ENCODE measurements at places on chromosomes 6 and 20.

DNA sequence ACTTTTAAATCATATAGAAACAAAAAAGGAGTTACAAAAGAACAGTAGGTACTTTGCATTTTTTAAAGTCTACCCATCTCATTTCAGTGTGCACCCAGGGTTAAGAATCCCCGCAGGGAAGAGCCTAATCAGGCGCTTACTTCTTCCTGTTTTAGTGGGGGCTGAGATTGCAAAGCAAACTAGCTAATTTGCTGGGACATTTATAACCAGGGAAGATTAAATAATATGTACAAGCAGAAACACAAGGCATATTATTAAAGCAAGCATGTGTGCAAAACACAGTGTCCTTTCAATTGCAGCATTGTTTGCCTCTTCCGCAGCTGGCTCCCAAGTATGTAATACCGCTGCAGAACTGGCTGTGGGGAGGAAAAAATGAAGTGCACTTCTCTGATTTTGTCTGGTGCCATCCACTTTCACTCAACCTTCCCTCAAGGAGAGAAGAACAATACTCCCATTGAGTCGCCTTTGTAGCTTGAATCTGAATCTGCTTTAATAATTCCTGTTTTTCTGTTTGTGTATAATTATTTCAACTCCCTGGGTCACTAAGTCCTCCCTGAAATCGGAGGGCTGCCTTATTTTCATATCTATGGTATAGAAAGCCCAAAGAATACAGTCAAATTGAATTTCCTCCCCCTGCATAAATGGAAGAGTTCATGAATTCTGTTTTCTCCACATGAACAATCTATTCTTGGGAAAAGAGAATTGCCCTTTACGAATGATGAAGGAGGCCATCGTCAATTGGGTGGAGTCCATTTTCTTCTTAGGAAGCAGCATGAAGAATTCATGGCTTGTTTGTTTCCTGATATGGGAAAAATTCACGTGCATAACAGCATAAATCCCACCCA is 23.3 kb upstream of the BCAS1 start:
- DNase-seq = no peak

GRCh38 chr6:40996591-40997233 is 42.3 kb downstream of the UNC5CL start:
- DNase-seq = no peak

GRCh38 chr6:17612048-17612447 is 11.9 kb downstream of the FAM8A1 start:
- no peak for DNase-seq

- DNase-seq = no peak
These were observed 164.7 kb downstream of the LINC00237 start for GRCh38 chr20:20941468-20941889.

- no peak for DNase-seq
These were observed 161.3 kb upstream of the AGPAT4 start for GRCh38 chr6:161434921-161435747.

DNA sequence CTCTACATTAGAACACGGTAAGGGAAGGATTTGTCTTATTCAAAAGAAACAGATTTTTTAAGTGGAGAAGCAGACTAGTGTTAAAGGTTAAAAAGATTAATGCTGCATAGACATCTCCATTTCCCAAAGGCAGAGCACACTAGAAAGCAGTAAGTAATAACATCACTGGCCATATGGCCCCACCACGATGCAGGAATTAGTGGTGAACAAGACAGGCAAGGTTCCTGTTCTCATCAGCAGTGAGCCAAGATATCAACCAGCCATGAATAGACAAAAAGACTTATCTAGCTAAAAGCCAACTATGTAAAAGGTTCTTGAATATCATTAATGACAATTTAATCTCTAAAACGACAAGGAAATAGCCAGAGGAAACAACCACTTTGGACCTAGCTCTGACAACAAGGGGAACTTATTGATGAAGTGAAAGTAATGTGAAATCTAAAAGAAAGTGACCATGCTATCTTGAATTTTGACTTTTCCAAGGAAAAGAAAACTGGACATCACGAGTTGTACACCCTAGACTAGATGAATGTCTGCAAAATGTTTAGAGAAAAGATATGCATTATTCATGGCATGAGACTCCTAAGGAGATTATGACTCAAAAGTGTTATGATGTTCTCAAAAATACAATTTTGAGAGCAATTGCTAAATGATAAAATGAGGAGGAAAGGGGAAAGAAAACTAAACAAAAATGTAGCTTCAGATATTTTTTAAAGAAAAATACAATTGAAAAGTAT is 157.9 kb upstream of the STXBP5 start:
- DNase-seq = no peak

DNA sequence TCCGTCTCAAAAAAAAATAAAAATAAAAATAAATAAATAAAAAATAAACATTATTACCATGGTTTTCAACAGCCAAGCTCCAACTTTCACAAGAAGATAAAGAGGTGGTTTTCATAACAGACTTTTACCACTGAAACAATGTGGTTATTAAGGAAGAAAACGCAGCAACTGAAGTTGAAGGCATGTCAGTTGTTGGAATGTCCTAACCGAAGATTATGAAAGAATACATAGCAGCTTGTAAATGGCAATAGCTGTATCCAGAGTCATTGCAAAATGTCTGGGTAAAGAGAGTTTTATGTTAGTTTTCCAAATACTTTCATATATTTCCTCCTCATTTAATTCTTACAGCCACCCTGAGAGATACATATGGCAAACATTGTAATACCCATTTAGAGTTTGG is 161.6 kb upstream of the MARCKS start:
- DNase-seq = no peak

Measured in NCI-H1417 treated with DMSO at 0.1 percent for 48 hours (cell line).